ENCODE measurements at places on chromosomes 16 and 17.

DNA sequence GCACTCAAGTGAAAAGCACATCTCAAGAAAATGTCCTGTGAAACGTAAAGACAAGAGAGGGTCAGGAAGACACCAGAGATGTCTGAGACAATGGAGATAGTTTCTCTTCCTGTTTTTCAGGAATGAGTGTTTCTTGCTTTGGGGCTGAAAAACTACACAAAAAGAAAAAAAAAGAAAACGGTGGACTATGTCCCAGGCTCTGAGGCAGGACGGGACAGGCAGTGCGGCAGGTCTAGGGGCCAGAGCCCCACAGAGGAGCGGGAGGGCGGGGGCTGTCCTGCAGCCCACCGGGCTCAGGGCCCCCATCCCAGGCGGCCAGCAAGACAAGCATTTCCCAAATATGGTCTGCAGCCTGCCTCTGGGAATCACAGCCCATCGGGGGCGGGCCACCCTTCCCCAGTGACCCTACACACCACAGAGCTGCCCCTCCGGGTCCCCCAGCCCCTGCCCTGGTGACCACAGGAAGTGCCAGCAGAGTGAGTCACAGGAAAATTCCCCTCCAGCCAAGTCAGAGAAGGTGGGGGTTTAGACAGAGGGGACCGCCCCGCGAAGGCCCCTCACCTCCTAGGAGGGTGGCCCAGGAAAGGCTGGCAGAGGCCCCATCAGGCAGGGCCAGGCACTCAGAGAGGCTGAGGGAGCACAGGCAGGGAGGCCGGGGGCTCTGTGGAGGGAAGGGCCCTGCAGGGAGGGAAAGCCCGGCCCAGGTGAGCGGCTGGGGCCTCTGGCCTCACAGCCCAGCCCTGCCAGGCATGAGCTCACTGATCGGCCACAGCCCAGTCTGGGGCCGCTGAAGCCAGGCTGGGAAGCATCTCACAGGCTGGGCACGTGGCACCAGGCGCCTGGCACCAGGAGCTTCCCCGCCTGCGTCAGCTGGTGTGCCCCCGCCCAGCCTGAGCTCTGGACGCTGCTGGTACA, 6.3 kb downstream of the BCAR1 start:
- no peak overlapping the region for H3K4me3 ChIP-seq
- peak overlapping the region; percentile 95 for H3K27ac ChIP-seq
- peaks cover 59% of the 10 kb centered on the region for H3K4me1 ChIP-seq
- H3K27me3 ChIP-seq, result no peaks in the 10 kb centered on the region
- H3K36me3 ChIP-seq, result peaks cover 9% of the 10 kb centered on the region

- peak overlapping the region; percentile 3 for H3K27ac ChIP-seq
- DNase-seq, result no peak
- no peaks in the 10 kb centered on the region for H3K27me3 ChIP-seq
- no peak overlapping the region for H3K4me3 ChIP-seq
- no peaks in the 10 kb centered on the region for H3K36me3 ChIP-seq
These were observed 80.6 kb downstream of the IRF8 start for GRCh38 chr16:85979605-85980004.

GRCh38 chr16:67447508-67448076, 16.7 kb downstream of the HSD11B2 start:
- peak; percentile 74 for DNase-seq
- no peak overlapping the region for H3K27ac ChIP-seq
- no peaks in the 10 kb centered on the region for H3K4me1 ChIP-seq
- H3K4me3 ChIP-seq, result no peak overlapping the region
- no peaks in the 10 kb centered on the region for H3K27me3 ChIP-seq

DNA sequence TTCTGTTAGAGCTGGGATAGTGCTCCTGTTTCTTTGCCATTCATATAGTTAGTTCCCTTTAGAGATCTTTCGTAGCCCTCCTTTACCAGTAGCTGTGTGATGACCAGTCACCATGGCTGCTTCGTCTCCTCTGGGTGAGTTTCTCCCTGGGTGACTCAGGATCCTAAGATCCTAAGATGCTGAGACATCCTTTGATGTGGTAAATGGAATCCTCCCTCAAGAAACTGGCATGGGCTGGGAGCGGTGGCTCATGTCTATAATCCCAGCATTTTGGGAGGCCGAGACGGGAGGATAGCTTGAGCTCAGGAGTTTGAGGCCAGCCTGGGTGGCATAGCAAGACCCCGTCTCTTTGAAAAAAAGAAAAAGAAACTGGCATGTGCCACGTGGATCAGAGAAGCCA, 5.9 kb downstream of the PHAF1 start:
- peaks cover 35% of the 10 kb centered on the region for H3K4me1 ChIP-seq
- no peak for DNase-seq
- 0 out of 2 replicates have a peak, but pooled peaks cover 2% of the 10 kb centered on the region for H3K36me3 ChIP-seq
- H3K27ac ChIP-seq, result no peak overlapping the region

- peak overlapping the region; percentile 98 for H3K27ac ChIP-seq
- H3K4me3 ChIP-seq, result peak overlapping the region; percentile 75
- no peaks in the 10 kb centered on the region for H3K27me3 ChIP-seq
- H3K36me3 ChIP-seq, result no peaks in the 10 kb centered on the region
- DNase-seq, result no peak
- peaks cover 20% of the 10 kb centered on the region for H3K4me1 ChIP-seq
These were observed 868 bp downstream of the MED13 start for GRCh38 chr17:62064029-62064790.

DNA sequence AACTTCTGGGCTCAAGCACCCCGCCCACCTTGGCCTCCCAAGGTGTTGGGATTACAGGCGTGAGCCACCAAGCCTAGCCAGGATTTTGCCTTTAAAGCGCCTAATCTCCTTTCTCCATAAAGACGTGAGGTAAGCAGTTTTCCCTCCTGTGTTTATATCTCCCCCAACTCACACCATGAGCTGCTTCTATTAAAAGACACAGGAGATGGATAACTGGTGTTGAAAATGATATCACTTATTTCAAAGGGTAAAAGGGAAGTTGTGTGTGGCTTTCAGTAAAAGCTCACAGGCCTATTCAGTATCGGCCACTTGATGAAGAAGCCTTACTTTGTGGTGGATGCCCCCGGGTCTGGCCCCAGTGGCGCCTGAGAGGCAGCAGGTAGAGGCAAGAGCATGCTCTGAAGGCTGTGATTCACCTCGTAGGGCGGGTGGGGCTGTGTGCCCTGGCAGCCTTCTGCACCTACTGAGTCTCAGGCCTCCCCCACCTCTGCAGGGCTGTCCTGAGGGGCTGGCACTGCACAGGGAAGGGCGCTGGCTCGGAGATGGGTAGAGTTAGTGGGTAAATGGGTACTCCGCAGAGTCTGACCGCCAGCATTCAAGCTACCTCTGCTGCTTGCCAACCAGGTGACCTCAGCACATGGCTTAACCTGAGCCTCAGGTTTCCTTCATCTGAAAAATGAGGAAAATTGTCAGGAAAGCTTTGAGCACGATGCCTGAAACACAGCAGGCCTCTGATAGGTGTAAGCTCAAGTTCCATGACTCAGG, 146.8 kb downstream of the CLEC16A start:
- no peaks in the 10 kb centered on the region for H3K27me3 ChIP-seq
- H3K4me1 ChIP-seq, result no peaks in the 10 kb centered on the region
- H3K27ac ChIP-seq, result no peak overlapping the region

GRCh38 chr16:52568983-52569690, 22.2 kb upstream of the TOX3 start:
- H3K36me3 ChIP-seq, result no peaks in the 10 kb centered on the region
- H3K4me1 ChIP-seq, result peaks cover 34% of the 10 kb centered on the region
- no peak overlapping the region for H3K27ac ChIP-seq
- no peaks in the 10 kb centered on the region for H3K27me3 ChIP-seq

- no peaks in the 10 kb centered on the region for H3K27me3 ChIP-seq
- no peaks in the 10 kb centered on the region for H3K4me1 ChIP-seq
- DNase-seq, result no peak
These were observed 4.4 kb downstream of the RPL3L start for GRCh38 chr16:1950047-1950446.

DNA sequence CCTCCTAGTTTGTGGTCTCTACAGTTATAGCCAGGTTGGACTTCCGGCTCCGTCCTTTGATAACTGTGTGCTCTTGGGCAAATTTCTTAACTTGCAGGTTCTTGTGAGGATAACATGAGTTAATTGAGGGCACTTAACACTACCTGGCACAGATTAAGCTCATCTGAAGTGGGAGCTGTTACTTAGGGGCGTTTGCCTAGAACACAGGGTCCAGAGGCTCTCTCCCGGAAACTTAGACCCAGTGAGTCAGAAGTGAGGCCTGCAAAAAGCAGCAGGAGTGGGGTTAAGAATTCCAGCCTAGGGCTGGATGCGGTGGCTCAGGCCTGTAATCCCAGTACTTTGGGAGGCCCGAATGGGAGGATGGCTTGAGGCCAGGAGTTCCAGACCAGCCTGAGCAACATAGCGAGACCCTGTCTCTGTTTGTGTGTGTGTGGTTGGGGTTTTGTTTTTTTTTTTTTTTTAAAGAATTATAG, 1.4 kb downstream of the MVP start:
- peaks cover 27% of the 10 kb centered on the region for H3K4me1 ChIP-seq
- no peaks in the 10 kb centered on the region for H3K27me3 ChIP-seq
- no peaks in the 10 kb centered on the region for H3K36me3 ChIP-seq
- no peak for DNase-seq
- H3K27ac ChIP-seq, result no peak overlapping the region

DNA sequence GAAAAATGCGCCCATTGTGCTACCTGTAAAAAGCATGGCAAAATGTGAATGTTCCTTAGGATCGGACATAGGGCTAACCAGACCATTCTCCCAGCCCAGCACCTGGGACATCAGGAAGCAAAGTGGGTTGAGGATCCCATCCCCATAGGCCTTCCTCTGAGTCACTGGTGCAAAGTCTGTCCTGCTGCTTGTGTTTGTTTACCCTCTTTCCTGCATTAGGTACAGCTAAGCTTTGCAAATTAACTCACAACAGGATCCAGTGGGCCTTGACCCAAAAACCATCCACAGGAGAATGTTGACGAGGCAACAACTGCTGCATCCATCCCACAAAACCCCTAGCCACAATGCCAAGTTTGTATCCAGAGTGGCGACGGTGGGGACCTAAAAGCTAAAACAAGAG, 106.2 kb downstream of the GRIN2A start:
- H3K27ac ChIP-seq, result no peak overlapping the region
- H3K4me3 ChIP-seq, result no peak overlapping the region
- H3K4me1 ChIP-seq, result peaks cover 23% of the 10 kb centered on the region
- DNase-seq, result no peak

- no peak for DNase-seq
- H3K4me1 ChIP-seq, result peaks cover 4% of the 10 kb centered on the region
- no peak overlapping the region for H3K27ac ChIP-seq
- no peak overlapping the region for H3K4me3 ChIP-seq
- no peaks in the 10 kb centered on the region for H3K27me3 ChIP-seq
These were observed 36.2 kb downstream of the CTCF start for GRCh38 chr16:67598527-67598926.

- H3K4me1 ChIP-seq, result peaks cover 8% of the 10 kb centered on the region
- DNase-seq, result no peak
- no peak overlapping the region for H3K4me3 ChIP-seq
- H3K27ac ChIP-seq, result no peak overlapping the region
- no peaks in the 10 kb centered on the region for H3K36me3 ChIP-seq
These were observed 9.8 kb upstream of the SOST start for GRCh38 chr17:43768382-43768781.

DNA sequence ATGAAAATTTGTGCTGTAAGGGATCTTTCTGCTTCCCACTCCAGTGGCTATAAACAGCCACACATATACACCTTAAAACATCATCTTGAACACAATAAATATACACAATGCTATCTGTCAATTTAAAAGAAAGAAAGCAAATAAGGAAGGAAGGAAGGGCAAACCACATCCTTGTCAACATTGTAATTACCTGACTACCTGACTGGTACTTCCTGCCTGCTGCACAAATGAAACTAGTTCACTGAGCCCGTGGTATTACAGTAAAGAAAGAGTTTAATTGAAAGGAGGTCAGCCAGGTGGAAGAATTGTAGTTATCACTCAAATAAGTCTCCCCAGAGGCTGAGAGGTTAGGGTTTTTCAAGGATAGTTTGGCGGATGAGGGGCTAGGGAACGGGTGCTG, 344.4 kb upstream of the ASIC2 start:
- H3K36me3 ChIP-seq, result no peaks in the 10 kb centered on the region
- no peak overlapping the region for H3K4me3 ChIP-seq

- 0 out of 2 replicates have a peak, but pooled peaks cover 4% of the 10 kb centered on the region for H3K4me1 ChIP-seq
- DNase-seq, result no peak
- H3K27me3 ChIP-seq, result peaks cover 2% of the 10 kb centered on the region
- H3K36me3 ChIP-seq, result no peaks in the 10 kb centered on the region
These were observed 85.5 kb upstream of the MSI2 start for GRCh38 chr17:57170866-57171265.

DNA sequence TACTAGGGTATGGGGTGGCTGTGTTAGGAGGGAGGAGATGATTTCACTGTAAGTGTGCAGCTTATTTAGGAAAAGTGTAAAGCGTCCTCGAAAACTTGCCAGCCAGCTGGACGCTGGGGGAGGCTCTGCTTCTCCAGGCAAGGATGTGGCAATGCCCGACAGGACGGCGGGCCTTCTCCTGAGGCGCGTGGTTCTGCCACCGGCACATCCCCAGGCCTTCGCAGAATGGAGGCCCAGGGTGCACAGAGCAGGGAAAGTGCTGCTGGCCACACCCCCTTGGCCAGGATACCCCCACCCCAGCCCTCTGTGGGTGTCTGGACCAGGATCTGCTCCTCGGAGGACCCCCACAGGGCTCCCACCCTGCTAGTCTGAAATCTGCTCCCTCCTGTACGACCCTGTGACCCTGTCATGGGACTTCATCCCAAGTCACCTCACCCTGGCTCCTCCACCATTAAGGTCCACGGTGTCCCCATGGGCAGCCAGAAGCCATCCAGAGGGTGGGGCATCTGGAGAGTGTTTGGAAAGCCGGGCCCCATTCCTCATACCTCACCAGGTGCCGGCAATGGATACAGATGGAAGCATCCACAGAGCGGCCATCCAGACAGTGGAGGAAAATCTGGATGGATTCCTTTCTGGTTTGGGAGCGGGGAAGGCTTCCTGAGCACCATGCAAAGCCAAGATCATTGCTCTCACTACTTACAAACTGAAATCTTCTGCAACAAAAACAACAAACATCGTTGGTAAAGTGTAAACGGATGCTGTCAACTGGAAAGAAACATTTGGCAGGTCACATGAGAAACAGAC, 9.2 kb upstream of the SRRM2 start:
- H3K4me3 ChIP-seq, result no peak overlapping the region
- no peaks in the 10 kb centered on the region for H3K36me3 ChIP-seq
- no peak overlapping the region for H3K27ac ChIP-seq
- no peaks in the 10 kb centered on the region for H3K27me3 ChIP-seq
- no peaks in the 10 kb centered on the region for H3K4me1 ChIP-seq

- no peak overlapping the region for H3K27ac ChIP-seq
- H3K27me3 ChIP-seq, result no peaks in the 10 kb centered on the region
- H3K36me3 ChIP-seq, result no peaks in the 10 kb centered on the region
- H3K4me1 ChIP-seq, result no peaks in the 10 kb centered on the region
- no peak for DNase-seq
- no peak overlapping the region for H3K4me3 ChIP-seq
These were observed 139.0 kb downstream of the STX8 start for GRCh38 chr17:9436630-9437029.

- DNase-seq, result no peak
- H3K36me3 ChIP-seq, result no peaks in the 10 kb centered on the region
- no peak overlapping the region for H3K27ac ChIP-seq
- H3K4me3 ChIP-seq, result no peak overlapping the region
These were observed 6.2 kb upstream of the TMEM235 start for GRCh38 chr17:78225088-78225865.
